ENCODE measurements at places on chromosomes 3 and 15.

DNA sequence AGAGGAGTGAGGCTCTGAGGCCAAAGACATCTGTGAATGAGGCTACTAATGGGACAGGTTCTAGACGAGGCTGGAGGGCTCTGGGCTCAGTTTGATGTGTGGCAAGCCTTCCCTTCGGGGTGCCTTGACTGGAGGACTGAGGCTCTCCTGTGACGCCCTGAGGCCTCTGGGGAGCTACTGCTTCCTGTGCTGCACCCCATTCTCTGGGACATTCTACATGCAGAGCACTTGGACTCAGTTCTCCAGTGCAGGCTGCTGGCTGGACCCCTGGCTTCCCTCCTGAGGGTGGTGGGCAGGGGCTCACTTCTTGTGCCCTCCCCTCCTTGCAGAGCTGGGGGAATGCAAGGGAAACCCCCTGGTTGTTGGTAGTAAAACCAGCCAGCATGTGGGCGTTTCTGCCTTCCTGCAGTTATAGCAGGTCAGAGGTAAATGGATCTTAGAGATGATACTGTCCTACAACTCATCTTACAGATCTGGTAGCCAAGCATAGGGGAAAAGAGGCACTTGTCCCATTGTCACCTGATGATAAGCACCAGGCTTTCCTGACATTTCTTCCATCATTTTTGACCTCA, 133.3 kb downstream of the CHDH start:
- DNase-seq, result no peak

- no peak for DNase-seq
Observed at GRCh38 chr3:41111011-41111410, 88.3 kb upstream of the CTNNB1 start.

DNA sequence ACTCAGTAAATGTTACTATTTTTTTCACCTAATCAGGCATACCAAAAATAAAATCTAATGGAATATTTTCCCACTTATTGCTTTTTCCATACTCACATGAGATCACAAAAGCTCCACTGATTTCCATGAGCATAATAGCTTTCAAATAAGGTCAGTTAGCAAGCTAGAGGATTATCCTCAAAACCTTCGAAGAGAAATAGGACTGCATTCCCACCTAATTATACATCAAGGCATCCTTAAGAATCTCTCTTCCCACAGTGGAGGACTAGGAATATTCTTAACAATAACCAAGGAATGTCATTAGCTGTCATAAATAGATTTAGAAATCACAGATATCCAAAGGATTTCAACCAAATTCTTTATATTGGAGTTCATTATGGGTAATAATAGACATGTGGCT, 127.9 kb upstream of the STT3B start:
- no peak for DNase-seq

GRCh38 chr3:188528396-188528795, 374.4 kb downstream of the LPP start:
- DNase-seq, result no peak

DNA sequence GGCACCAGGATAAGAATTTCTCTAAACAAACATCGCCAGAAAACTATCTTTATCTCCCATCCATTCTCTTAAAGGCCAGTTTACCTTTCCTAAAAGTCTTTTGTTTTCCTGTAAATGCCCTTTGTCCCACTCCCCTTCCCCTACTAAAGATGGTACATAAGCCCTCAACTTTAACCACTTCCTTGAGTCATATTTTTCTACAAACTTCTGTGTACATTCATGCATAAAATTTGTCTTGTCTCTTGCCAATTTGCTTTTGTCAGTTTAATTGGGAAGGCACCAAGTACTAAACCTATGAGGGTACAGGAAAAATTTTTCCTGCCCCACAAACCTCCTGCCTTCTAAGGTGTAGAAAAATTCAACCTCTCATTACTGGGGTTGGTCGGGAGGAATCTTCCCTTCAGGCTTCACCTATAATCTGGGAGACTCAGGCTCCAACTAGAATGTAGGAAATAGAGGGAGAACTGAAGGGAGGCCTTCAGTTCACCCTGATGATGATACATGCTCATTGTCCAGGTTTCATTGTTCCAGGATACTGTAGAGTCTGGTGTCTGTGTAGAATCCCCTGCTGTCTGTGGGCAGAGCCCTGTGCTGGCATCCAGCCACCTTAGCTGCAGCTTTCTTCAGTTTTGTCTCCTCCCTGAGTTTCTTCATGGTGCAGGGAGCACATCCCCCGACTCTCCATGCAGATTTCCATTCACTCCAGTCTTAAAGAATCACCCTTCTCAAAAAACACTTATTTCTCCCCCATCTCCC, 53.2 kb downstream of the CD200R1L start:
- no peak for DNase-seq

- no peak for DNase-seq
Observed at GRCh38 chr3:160403796-160404470, 4.5 kb downstream of the SMC4 start.

GRCh38 chr3:1179146-1179545, 86.3 kb downstream of the CNTN6 start:
- DNase-seq, result no peak

GRCh38 chr3:157868946-157869345, 237.3 kb downstream of the SHOX2 start:
- DNase-seq, result no peak

DNA sequence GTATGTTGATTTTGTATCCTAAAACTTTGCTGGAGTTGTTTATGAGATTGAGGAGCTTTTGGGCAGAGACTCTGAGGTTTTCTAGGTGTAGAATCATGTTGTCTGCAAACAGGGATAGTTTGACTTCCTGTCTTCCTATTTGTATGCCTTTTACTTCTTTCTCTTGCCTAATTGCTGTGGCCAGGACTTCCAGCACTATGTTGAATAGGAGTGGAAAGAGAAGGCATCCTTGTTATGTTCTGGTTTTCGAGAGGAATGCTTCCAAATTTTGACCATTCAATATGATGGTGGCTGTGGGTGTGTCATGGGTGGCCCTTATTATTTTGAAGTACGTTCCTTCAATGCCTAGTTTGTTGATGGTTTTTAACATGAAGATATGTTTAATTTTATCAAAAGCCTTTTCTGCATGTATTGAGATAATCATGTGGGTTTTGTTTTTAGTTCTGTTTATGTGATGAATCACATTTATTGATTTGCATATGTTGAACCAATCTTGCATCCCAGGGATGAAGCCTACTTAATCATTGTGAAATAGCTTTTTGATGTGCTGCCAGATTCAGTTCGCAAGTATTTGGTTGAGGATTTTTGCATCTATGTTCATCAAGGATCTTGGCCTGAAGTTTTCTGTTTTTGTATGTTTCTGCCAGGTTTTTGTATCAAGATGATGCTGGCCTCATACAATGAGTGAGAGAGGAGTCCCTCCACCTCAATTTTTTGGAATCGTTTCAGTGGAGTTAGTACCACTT, 188.1 kb downstream of the MINAR1 start:
- DNase-seq, result no peak

GRCh38 chr3:15326037-15326436, 6.3 kb downstream of the SH3BP5 start:
- no peak for DNase-seq

- peak; percentile 24 for DNase-seq
Observed at GRCh38 chr3:57627976-57628375, 30.8 kb upstream of the ARF4 start.

DNA sequence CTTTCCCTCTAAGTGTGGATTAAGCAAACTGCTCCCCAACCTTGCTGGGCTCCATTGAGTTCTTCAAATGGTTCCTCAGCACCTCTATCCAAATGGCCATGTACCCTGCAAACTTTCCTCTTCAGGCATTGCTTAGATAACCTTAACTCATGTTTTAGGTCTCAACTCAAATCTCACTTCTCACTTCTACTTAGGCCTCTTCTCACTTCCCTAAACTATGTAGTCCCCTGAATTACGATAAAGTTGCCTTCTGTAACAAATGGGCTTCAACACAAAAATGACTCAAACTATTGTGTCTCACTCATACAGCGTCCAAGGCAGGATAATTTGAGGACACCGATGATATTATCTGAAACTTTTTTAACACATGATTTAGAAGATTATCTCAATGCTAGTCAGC, 62.4 kb upstream of the STAC start:
- DNase-seq, result no peak

GRCh38 chr3:78736863-78737262, 1030.9 kb downstream of the ROBO1 start:
- DNase-seq, result peak; percentile 84

- DNase-seq, result no peak
Observed at GRCh38 chr3:42733501-42734262, 31.1 kb upstream of the HHATL start.

DNA sequence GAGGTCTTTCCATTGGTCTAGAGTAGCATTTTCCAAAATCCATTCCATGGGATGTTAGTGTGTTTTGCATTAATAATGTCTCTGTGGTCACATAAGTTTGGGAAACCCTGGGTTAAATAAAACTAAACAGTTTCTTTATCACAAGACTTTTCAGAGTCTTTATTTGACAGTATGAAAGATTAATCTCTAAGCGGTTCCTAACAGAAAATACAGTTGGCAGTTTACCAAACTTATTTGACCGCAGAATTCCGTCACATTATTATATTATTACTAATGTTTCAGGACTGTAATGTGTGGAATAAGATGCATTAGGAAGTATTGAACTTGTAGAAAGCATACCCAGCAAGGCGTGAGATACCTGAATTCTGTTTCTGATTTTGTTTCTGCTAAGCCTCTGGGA, 71.5 kb upstream of the ADAMTSL3 start:
- no peak for DNase-seq

DNA sequence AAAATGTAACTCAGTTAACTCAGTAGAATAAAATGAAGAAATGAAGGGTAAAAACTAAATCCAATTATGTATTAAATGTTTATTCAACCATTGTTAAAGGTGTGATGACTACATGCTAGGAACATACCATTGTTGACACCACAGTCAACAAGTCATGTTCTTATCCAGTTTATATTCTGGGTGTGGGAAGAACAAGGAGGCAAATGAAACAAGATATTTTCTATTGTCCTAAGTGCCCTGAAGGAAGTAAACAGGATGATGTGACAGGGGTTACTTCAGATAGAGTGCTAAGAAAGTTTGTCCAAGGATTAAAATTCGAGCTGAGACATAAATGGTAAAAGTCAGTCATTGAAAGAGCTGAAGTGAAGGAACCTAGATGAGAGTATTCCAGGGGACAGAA, 13.1 kb downstream of the AP3S2 start:
- no peak for DNase-seq

- no peak for DNase-seq
Observed at GRCh38 chr3:194251891-194252560, 99.1 kb downstream of the CPN2 start.

- no peak for DNase-seq
Observed at GRCh38 chr3:179069762-179070390, 1.7 kb downstream of the ZMAT3 start.

DNA sequence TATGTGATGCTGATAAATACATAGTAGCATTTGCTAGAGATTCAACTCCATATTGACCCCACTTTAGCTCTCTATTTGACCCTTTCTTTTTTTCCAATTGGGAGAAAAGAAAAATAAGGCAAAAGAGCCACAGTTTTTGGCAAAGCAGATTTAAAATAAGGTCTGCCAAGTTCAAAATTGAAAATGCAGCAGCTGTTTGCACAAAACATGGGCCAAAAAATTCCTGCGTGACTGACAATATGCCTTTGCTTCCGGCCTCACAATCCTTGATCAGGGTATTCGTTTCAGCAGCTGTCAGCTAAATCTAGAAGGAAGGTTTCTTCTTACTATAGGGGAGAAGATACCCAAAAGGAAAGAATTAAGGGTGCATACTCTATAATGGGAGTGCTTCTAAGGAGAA, 563.5 kb upstream of the CCDC54 start:
- DNase-seq, result peak; percentile 61

DNA sequence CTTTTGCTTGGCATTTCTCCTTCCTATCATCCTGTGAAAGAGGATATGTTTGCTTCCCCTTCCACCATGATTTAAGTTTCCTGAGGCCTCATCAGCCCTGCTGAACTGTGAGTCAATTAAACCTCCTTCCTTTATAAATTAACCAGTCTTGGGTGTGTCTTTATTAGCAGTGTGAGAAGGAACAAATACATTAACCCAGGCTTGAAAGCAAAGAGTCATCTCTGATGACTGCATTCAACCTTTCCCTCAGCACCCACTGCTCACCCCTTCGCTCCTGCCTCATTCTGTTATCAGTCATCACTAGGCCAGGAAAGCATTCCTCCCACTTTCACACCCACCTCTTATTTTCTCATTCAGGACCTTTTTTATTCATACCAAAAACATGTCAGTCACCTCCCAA, 59.6 kb upstream of the CASR start:
- DNase-seq, result no peak

DNA sequence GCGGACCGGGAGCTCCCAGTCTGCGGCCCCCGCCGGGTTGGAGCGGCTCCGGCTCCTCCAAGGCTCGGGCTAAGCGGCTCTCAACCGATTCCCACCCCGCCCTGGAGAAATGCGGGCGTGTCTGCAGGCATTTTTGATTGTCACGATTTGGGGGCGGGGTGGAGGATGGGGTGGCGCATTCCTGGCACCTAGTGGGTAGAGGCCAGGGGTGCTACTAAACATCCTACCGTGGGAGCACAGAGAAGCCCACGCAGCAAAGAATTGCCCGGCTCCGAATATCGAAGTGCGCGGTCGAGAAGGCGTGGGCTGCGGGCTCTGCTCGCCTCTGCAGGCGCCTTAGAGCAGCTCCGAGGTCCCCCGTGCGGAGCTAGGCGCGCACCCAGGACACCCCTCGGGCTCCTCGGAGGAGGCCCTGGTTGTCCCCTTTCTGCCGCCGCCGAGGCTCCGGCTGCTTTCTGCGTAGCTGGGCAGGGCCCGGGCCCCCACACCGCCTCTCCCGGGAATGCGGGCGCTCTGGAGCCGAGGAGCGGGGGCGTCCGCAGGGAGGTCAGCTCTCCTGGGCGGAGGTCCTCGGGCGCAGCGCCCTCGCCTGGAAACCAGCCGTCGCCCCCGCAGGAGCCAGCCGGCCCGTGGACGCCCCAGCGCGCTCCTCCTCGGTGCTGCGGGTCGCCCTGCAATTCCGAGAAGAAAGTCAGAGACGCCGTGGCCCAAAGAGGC, 16.5 kb upstream of the LAMP3 start:
- no peak for DNase-seq

DNA sequence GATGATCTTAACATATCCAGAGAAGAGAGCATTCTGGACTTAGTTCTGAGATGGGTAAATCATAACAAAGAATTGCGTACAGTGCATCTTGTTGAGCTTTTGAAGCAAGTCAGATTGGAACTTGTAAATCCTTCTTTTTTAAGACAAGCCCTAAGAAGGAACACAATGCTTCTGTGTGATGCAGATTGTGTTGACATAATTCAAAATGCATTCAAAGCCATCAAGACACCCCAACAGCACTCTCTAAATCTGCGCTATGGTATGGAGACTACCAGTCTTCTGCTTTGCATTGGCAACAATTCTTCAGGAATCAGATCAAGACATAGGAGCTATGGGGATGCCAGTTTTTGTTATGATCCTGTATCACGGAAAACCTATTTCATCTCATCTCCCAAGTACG, 8.6 kb downstream of the KBTBD12 start:
- no peak for DNase-seq

DNA sequence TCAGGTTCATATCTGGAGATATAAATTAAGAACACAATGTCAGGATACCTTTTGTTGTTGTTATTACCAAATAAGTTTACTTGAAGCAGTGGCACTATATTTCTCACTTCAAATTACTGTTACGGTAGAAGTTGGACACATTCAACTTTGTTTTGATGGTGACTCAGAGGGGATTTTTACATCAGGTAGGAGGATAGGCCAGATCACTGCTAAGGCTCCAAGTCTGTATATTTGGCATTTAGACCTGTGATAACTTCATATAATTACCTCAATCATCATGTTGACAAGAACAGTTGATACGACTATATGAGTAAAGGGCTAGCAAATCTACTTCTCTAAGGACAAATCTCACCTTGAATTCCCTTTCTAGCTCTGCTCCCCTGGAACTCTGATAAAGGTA, 15.6 kb downstream of the LZTFL1 start:
- no peak for DNase-seq

- no peak for DNase-seq
Observed at GRCh38 chr3:42518800-42519567, 16.5 kb downstream of the VIPR1 start.

All from RPMI7951 (cell line).